ENCODE measurements at places on chromosomes 2 and 18.

DNA sequence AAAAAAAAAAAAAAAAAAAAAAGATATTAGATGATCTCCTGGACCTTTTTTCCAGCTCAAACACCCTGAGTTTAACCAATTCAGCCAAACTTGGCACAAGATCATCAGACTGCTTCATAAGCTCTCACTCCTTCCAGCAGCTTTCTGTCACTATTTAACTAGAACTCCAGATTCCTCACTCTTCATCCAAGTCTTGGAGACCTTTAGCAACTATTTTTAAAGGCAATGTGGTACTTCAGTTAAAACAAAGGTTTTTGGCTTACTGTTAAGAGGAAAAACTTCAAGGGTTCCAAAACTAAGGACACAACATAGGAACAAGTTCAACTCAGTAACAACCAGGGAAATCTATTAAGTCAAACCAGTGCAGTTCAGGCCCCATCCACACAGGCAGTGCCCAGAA, 23.2 kb downstream of the LAMA1 start:
- DNase-seq = no peak

- no peak for DNase-seq
These were observed 96.1 kb downstream of the DDX1 start for GRCh38 chr2:15687720-15688119.

DNA sequence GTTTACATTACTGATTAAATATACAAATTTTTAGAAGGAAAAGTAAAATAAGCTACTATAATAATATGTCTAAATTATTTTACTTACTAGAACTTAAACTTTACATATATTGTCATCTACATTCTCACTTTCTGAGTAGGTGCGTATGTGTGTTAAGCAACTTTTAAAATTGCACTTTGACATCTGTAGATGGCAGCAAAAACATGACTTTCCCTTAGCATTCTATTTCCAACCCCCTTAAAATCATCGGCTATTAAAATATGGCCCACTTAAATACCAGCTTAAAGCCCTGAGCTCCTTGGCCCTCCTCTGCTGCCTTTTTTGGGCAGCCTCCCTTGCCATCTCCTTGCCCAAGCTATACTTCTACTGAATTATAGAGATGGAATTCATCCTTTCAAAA, 78.0 kb downstream of the UPP2 start:
- no peak for DNase-seq

- DNase-seq = no peak
These were observed 95.9 kb upstream of the SCG2 start for GRCh38 chr2:223697892-223698645.

- DNase-seq = no peak
These were observed 154.7 kb upstream of the LRP1B start for GRCh38 chr2:142285480-142285879.

- no peak for DNase-seq
These were observed 339.5 kb upstream of the GCFC2 start for GRCh38 chr2:76050196-76050595.

DNA sequence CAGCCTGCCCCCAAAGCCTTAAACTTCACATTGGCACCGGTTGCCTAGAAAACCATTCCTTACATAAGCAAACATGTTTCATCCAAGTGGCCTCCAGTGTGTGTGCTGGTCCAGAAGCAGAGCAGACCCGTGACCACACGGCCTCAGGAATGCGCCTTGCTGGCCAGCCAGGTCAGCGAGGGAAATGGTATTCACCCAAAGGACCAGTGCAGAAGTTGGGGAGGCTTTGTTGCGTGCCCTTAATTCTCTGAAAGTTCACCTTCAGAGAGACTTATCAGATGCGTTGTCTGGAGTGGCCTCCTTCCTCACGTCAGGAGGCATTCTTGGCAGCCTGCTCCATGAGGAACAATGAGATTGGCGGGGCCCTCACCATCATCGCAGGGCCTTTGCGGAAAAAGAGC, 25.9 kb downstream of the NRP2 start:
- DNase-seq = no peak

- peak; percentile 61 for DNase-seq
These were observed at the start of gene NPHP1 for GRCh38 chr2:110204408-110205385. NPHP1 (minus strand) TSS chr2:110205013; CDS start chr2:110204968, 45 bp downstream.

DNA sequence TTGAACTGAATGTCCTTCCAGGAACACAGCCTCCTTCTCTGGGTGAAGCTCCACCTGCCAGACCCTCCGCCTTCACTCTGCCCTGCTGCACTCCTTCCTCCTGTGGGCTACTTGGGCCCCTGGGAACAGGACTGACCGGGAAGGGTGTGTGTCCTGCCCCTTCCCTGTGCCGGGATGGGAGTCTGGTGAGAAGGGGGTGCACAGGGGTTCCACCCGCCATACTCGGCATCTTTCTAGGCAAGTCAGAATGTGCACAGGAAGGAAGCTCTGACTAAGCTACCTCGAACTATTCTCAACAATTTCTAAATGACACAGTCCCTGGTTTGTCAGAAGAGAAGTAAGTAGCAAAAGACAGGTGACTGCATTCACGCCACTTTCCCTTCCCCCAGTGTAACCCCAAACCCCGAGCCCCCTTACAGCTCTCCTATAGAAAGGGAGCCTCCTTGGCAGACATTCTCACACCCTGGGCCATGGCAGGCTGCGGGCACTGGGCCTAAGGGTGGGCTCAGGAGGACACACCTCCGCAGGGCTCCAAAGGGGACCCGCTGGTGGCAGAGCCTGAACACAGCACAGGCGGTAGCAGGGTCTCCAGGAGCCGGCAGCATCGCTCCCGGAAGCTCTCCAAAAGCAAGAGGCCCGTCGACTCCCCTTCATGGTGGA, 184.1 kb downstream of the HDAC4 start:
- DNase-seq = no peak

Data from stimulated activated CD8-positive, alpha-beta memory T cell treated with anti-CD3 and anti-CD28 coated beads, Interleukin-12 subunit alpha, Interleukin-12 subunit beta, amount 100 ng/mL, for 1 hour (primary cell).